Posterior cingulate gyrus (tissue), 11 donors: ENCODE measurements at places on chromosomes 12 and 14.

DNA sequence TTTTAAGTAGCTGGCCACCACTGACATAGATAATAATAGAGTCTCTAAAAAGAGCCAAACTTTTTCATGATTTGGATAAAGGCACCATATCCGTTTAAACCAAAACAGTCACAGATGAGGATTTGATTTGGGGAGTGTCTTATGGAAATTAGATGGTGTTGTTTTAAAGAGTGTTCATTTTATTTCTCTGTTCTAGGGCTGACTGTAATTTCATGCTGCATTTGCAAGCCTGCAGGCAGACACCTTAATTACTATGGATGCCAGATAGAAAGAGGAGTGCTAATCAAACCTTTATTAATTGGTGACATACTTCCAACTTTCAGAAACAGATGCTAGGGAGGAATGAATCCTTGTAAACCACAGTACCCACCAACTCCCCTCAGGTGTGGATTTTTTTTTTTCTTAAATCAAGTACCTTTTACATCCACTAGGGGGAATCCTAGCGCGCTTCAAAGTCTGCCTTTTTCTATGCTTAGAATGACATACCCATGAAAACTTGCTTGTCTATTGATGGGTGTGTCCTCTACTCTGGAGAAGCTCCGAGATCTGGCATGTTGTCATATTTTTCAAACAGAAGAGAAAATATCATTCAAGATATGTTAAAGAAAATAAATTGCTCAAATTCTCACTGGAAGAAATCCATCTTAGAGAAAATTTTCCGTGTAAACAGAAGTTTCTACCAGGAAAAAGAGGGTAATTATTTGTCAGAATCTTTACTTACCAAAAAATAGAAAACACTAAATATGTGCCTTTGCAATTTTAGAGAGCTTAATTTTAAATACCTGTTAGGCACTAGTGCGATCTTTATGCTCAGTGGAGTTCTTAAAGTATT, 14.2 kb upstream of the PLXNC1 start:
- no peak for DNase-seq

DNA sequence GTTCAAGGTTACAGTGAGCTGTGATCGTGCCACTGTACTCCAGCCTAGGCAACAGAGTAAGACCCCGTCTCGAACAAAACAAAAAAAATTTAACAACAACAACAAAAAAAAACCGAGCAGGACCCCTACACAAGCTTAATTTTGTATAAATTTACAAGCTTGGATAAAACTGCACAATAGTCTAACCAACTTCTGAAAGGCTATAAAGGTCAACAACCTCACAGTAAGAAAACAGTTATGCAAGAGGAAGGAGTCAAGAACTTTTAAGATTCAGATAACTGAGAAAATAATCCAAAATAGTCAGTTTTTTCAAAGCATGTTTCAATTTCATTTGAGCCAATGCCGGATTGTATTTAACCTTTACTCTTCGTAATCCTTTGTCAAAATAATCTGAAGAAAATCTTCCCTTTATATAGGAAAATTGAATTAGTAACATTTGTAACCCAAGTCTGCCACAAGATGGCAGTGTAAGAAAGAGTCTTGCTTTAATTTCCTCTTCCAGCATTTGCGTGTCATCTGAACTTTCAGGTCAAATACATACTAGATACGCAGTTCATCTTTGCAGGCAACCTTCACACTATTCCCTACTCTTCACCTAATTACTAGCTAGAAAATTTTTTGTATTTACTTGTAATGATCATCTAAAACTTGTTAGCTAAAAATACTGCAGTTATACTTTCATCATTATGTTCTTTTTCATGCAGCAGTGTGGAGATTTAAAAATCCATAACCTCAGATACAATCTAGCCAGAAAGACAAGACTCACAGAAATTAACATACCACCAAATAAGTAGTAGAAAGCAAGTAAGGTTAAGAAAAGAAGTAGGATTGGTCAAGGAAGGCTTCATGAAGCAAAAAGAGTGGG, 5.8 kb downstream of the CCNB1IP1 start:
- no peak for DNase-seq

DNA sequence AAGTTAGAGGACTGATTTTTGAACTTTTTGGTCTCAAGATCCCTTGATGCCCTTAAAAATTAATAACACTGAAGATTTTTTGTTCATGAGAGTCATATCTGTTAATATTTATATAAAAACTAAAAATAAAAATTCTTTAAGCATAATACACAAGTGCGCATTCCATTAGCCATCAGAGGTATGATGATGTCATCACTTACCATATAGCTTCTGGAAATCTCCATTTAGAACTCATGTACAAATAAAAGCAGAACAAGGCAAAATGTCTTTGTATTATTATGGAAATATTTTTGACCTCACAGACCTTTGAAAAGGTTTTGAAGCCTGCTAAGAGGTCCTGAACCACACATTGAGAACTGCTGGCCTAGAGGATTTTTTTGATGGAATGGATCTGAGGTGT, 214.4 kb upstream of the GARIN6 start:
- no peak for DNase-seq

- DNase-seq, result no peak
These were observed 97.3 kb upstream of the ALX1 start for GRCh38 chr12:85182699-85183098.

DNA sequence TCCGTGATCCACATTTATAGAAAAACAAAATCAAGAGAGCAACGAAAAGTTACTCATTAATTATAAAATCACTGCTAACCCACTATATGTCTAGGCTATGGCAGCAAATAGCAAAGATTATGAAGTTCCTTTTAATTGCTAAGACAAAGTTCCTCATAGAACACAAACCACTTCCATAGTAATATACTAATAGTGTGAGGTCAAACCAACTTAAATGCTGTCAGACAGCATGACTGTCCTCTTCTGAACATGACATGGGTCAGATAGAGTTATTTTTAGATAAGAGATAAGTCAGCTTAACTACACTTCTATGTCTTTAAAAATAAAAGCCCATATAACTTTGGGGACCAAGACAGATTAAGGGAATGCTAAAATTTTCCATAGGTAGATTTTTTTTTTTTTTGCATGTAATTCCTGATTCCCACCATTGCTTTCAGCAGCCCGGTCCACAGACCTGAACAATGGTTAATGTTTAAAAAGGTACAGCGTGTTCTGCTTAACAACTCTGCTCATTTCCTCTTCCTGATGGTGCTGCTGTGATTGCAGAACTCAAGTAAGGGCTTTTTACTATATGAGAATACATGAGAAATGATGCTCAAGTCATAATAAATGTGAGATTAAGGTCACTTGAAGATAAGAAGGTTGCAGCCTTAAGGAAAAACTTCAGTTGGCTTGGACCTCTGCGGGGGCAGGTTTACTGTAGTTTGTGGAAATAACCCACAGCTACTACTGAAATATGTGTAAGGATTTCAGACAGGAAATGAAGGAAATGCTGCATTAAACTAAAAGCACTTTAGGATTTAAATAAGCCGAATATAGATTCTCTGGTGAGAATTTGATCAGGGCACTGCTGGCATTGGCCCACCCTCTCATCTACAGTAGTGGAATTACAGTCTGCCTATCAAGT, 37.7 kb upstream of the DUSP6 start:
- no peak for DNase-seq

DNA sequence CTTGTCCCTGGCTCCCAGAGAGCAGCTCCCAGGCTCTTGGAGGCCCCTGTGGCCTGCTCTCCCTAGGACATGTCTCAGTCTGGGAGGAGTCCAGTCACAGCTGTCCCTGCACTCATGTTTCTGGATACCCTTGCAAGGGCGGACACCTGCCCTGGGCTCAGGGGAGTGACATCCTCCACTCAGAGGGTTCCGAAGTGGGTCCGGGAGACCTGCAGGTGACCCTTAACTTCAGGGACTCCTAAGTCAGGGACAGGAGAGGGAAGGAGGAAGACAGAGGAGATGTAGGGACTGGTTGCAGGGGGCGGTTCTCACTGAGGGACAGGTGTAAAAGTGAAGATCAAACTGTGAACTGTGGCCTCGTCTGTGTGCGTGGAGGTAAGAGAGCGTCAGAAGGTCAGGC, 37.6 kb downstream of the CACNA2D4 start:
- DNase-seq, result no peak

- DNase-seq, result no peak
These were observed 23.9 kb downstream of the GNG2 start for GRCh38 chr14:51884086-51884927.

- DNase-seq, result no peak
These were observed 57.4 kb downstream of the IFNG start for GRCh38 chr12:68102163-68102562.

DNA sequence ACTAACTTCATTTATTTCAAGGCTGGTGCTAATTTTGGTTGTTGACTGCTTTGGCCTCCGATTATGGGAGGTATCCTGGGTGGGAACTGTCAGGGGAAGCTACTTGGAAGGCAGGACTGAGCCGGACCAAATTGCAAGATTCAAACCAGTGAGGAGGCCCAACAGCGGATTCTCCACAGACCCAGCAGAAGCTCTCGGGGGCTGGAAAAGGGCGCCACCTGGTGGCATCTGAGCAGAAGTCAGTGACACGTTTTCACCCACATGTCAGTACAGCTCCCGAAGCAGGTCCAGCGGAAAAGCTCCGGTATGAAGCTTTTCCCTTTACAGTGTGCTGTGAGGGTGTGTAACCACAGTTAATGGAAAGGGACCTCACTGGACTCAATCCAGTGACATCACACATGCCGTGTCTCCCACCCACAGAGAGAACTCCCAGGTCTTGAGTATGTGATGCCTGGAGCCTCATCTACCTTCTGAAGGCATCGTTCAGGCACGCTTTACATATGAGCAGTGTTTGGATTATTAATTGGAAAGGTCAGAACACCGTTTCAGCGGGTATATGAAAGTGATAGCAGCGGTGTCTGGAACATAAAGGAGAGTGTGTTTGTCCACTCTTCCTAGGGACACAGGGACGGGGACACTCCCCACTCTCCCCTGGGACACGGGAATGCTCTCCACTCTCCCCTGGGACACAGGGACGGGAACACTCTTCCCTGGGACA, 3.6 kb upstream of the P2RX2 start:
- peak; percentile 82 for DNase-seq

DNA sequence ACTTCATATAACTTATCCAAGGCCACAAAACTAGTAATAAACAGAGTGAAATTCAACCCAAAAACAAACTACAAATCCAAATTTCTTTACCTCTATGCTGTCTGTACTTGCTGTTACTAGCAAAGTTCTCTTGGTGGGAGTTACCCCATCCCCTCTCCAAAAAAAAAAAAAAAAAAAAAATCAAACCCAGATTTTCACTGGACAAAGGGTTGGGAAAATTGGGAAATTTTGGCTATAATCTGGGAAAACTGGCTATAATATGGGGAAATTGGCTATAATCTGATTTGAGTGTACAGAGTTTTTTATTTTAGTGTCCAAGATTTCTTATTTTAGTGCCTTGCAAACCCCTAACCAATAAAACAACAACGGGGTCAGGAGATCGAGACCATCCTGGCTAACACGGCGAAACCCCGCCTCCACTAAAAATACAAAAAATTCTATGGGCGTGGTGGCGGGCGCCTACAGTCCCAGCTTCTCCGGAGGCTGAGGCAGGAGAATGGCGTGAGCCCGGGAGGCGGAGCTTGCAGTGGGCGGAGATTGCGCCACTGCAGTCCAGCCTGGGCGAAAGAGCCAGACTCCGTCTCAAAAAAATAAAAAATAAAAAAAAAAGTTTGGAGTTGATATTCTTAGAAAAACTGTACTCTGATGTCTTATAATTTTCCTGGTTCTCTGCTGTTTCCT, 148.4 kb downstream of the CHST11 start:
- DNase-seq, result no peak

DNA sequence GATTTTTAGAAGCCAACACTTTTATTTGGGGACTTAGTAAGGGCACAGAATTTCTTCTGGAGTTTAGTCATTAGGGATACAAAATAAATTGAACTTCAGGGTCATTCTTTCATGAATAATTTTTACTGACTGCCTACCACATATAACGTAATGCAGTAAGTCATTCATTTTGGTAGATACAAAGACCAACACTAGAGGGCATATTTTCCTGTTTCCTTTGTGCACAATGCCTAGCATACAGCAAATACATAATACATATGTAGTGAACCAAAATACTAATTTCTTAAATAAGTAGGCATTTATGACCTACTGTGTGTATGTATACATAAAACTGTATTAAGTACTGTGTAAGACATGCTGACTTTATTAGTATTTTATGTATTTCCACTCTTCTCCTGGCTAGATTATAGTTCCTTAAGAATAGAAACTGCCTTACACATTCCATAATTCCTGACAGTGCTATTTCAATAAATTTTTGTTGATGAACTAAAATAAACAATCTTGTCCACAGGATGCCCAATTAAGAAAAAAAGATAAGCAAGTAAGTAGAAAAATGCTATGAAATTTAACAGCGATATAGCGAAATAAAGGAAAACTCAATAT, 47.9 kb downstream of the PPP1R12A start:
- no peak for DNase-seq

DNA sequence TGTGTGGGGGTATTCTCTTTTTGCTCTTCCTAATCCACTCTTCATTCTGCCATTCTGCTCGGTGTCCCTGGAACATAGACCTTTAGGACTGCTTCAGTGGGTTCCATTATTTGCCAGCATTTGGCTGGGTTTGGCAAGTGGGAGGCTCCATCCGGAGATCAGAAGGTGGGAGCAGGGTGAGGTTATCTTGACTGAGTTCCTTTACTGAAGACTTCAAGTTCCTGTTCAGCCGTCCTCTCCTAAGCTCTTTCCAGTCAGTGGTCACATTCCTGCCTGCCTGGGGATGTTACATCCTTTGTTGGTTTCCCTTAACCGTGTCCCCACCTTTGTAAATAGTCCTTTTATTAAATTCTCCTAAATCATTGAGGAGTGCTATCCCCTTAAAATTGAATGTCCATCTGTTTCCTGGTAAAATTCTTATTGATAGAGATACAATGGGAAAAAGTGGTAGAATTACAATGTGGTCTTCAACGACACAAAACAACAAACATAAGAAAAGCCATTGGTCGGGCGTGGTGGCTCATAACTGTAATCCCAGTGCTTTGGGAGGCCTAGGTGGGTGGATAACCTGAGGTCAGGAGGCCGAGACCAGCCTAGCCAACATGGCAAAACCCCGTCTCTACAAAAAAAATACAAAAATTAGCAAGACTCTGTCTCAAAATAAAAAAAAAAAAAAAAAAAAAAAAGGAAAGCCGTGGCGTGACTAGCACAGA, 5.0 kb upstream of the MIA2 start:
- no peak for DNase-seq

DNA sequence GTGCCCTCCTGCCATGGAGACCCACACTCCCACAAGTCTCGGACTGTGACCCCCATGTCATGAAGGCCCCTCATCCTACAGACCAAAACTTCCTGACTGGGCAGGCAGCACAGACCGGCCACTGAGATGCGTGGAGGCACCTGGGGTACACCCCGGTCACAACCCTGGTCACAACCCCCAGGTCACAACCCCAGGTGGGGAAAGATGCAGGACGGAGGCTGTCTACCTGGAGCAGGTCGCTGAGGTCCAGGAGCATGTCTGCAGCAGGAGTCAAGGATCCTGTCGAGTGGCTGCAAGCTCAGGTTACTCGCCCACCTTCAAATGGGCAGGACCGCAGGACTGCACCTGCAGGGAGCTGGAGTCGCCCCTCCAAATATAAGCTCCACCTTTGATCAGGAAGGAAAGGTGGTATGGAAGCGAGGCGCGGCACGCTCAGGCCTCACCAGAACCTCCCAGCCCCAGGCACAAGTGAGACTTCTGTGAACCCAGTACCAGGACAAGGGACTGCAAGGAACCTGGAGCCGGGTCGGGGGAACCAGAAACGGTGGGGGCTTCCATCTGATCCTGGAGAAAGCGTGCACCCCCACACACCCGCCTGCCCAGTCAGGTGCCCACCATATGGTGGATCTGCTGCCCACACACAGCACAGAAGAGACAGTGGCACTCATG, 8.1 kb downstream of the BTBD6 start:
- DNase-seq, result no peak

GRCh38 chr14:89371585-89372511, 45.2 kb downstream of the FOXN3 start:
- no peak for DNase-seq

GRCh38 chr14:50943261-50943942, 881 bp downstream of the PYGL start:
- DNase-seq, result no peak
